ENCODE measurements at places on chromosomes 2 and 18. TPM values are rescaled to one million over a fixed set of nuclear protein-coding genes. Genes with fewer than 3 reads are reported as not detected.

The D2HGDH gene
- 10.7 TPM for total RNA-seq

The GPR75 gene
- 3.5 TPM for total RNA-seq

The ACTG2 gene
- total RNA-seq, result not detected

The SLC19A3 gene
- not detected for total RNA-seq

The FN1 gene
- 3,127 TPM for total RNA-seq

The TUBA3E gene
- not detected for total RNA-seq

The CFAP210 gene
- total RNA-seq, result not detected

The DHRS9 gene
- 0.13 TPM for total RNA-seq

The ITPRID2 gene
- total RNA-seq, result 141 TPM

The MYCN gene
- total RNA-seq, result 6.2 TPM

The ELOA2 gene
- not detected for total RNA-seq

The CDH19 gene
- total RNA-seq, result 0.06 TPM

The CD8B2 gene
- total RNA-seq, result not detected

The SP100 gene
- total RNA-seq, result 88.4 TPM

The CRYGD gene
- not detected for total RNA-seq

The LYG2 gene
- total RNA-seq, result not detected

The HRH4 gene
- not detected for total RNA-seq

The IRS1 gene
- total RNA-seq, result 0.06 TPM

The AKAIN1 gene
- not detected for total RNA-seq

The DSG4 gene
- total RNA-seq, result not detected

The CXCR1 gene
- total RNA-seq, result not detected

The CDH20 gene
- 0.16 TPM for total RNA-seq

The CAVIN2 gene
- total RNA-seq, result 170 TPM

The FBXO36 gene
- 1.5 TPM for total RNA-seq

The RIOK3 gene
- total RNA-seq, result 45.3 TPM

The CEBPZ gene
- total RNA-seq, result 56.4 TPM

The SERPINB3 gene
- not detected for total RNA-seq

The ERMN gene
- not detected for total RNA-seq

The REL gene
- total RNA-seq, result 5.7 TPM

The PCARE gene
- not detected for total RNA-seq

Data from bladder microvascular endothelial cell (primary cell).